ENCODE measurements at places on chromosomes 7 and 10.

- no peak for DNase-seq
These were observed 108.4 kb upstream of the PALS2 start for GRCh38 chr7:24464861-24465260.

GRCh38 chr10:60176925-60177324 is 212.8 kb downstream of the ANK3 start:
- DNase-seq, result no peak

- peak; percentile 1 for DNase-seq
These were observed 453.1 kb downstream of the SORCS1 start for GRCh38 chr10:106711313-106711906.

- DNase-seq, result no peak
These were observed 391.8 kb downstream of the CALN1 start for GRCh38 chr7:72020311-72020710.

DNA sequence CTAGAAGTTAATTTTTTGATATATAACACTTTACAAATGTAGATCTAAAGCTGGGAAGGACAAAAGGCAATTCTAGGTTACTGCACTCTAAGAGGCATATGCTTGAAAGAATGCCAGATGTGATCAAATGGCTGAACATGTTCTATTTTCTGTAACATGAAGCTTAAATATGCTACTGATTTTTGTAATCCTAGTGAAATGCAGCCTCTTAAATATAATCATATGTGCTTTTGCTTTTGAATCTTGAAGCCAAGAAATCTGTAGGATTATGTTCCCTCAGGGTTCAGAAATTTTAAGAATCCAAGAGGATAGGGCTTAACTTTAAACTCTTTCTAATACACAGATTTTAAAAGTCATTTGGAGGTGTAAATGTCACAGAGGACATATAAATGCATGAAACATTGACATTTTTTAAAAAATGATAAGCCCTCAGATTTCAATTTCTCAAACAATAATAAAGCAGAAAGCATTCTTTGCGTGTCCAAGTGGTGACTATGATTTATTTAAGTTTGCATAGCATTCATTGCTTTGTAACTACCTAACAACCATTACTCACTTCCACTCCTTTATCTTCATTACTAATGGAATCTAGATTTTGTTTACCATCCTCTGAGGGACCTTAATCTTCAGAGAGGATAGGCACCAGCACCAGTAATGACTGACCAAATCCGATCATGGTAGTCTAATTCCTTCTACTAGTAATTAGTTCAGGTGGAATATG is 170.4 kb downstream of the MAGI2 start:
- no peak for DNase-seq

Data from stimulated activated CD8-positive, alpha-beta memory T cell treated with anti-CD3 and anti-CD28 coated beads, Interleukin-4, amount 100 ng/mL, for 1 hour (primary cell).